Pancreas (tissue), 10 donors: ENCODE measurements at places on chromosomes 5 and 9. TPM values are rescaled to one million over a fixed set of nuclear protein-coding genes. Genes with fewer than 3 reads are reported as not detected.

DNA sequence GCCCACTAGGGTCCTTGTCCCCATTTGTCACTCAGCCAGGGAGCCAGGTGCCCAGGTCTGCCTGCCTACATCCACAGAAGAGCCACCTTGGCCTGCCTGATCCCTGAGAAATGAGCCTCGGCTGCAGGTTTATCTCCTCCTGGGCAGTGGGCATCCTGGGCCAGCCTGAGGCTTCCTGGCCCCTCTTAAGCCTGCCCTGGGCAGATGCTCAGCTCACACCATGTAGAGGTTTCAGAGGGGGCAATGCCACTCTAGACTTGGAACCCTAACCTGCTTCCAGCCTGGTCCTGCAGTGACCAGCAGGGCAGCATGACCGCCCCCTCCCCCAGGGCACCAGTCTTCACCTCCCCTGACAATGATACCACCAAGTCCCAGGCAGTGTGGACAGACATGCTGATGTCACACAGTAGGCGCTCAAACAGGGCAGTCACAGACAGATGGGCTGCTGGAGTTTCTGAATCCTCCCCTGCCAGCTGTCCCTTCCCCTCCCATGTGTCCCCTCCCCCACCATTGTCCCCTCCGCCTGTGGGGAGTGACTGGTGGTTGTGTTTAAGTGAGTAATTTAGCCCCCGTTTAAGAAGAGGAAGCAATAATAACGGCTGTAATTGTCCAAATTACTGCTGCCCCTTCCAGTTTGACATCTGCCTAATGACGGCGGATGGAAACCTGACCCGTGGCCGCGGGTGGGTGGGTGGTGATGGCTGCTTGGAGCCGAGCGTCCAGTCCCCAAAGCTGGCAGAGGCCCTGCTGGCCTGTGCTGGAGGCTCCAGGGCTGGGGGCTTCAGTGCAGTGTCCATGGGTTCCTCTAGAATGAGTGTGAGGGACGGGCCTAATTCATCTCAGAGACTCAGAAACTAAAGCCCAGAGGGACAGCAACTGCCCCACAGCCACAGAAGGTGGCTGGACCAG, 147.7 kb downstream of the BARX1 start:
- no peak for DNase-seq

ENG gene
- 15.1 TPM for total RNA-seq

GRCh38 chr9:35725362-35725761, 6.6 kb downstream of the TLN1 start:
- DNase-seq, result no peak

GRCh38 chr9:24189986-24190385, 355.7 kb downstream of the IZUMO3 start:
- no peak for DNase-seq

OR1J2 gene
- total RNA-seq, result not detected

INSL4 gene
- total RNA-seq, result not detected

AIF1L gene
- 5.0 TPM for total RNA-seq
